Activated effector memory CD4-positive, alpha-beta T cell treated with Interleukin-2 at 50 U/mL for 16 hours (primary cell): ENCODE measurements at places on chromosomes 16 and 17.

GRCh38 chr17:6239241-6239798 is 169.1 kb downstream of the WSCD1 start:
- no peak for DNase-seq

- DNase-seq, result no peak
Observed at GRCh38 chr17:81980707-81981343, 3.4 kb downstream of the ASPSCR1 start.

DNA sequence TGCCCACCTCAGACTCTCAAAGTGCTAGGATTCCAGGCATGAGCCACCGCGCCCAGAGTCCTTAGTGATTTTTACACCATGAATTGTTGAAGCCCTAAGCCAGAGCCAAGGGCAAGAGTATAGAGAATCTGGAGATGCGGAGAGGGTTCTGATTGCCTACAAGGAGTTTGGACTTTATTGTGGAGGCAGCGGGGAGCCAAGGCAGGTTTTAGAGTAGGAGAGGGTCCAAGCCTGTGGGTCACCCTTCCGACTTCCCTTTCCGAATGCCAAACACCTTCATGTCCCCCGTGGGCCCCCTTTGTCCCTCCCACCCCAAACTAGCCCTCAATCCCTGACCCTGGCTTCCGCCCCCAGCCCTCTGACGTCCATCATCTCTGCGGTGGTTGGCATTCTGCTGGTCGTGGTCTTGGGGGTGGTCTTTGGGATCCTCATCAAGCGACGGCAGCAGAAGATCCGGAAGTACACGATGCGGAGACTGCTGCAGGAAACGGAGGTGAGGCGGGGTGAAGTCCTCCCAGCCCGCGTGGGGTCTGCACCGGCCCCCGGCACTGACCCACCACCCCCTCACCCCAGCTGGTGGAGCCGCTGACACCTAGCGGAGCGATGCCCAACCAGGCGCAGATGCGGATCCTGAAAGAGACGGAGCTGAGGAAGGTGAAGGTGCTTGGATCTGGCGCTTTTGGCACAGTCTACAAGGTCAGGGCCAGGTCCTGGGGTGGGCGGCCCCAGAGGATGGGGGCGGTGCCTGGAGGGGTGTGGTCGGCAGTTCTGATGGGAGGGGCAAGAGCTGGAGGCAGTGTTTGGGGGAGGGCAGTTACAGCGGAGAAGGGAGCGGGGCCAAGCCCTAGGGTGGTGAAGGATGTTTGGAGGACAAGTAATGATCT is 7.1 kb downstream of the MIEN1 start:
- no peak for DNase-seq

DNA sequence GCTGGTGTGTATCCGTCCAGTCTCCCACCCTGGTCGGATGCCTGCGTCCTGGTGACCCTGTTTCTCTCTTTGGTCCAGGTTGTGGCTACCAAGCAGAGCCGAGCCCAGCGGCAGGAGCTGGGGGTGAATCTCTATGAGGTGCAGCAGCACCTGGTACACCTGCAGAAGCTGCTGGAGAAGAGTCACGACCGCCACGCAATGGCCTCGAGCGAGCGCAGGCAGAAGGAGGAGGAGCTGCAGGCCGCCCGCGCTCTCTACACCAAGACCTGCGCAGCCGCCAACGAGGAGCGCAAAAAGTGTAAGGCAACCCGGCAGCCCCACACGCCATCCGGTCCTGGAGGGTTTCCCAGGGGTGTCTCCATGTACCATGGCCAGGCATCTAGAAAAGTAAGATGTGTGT is 13.5 kb downstream of the CCDC40 start:
- DNase-seq, result no peak

DNA sequence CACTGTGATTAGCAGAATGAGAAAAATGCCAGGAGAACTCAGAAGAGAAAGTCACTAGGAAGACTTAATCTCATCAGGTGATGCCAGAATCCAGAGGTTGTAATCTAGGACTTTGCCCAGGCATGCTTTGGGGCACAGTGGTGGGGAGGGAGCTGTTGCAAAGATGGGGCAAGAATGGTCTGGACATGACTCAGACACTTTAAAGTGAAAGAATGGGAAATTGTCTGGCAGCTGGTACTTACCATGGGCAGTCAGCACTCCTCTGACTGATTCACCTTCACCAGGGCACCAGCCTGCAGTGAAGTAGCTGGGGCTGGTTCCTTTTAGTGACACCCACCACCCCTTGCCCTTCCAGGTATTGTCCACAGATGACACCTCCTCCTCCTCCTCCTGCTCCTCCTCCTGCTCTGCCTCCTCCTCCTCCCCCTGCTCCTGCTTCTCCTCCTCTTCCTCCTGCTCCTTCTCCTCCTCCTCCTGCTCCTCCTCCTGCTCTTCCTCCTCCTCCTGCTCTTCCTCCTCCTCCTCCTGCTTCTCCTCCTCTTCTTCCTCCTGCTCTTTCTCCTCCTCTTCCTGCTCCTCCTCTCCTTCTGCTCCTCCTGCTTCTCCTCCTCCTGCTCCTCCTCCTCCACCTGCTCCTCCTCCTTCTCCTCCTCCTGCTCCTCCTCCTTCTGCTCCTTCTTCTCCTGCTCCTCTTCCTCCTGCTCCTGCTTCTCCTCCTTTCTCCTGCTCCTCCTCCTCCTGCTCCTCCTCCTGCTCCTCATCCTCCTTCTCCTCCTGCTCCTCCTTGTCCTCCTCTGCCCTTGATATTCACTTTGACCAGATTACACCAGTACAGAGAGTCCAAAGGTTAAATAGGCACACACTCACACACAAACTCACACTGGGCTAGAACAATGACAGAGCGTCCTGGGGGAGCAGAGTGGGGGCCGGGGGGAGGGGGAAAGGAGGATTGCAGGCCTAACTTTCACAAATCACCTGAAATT is at the start of gene CHD9NB:
Gene CHD9NB, minus strand, starts transcription at position 379 of the 983 bp plus-strand sequence. CDS start 8,739 bp downstream, outside the sequence.
- no peak for DNase-seq
